ENCODE measurements at places on chromosomes 5 and 9.

DNA sequence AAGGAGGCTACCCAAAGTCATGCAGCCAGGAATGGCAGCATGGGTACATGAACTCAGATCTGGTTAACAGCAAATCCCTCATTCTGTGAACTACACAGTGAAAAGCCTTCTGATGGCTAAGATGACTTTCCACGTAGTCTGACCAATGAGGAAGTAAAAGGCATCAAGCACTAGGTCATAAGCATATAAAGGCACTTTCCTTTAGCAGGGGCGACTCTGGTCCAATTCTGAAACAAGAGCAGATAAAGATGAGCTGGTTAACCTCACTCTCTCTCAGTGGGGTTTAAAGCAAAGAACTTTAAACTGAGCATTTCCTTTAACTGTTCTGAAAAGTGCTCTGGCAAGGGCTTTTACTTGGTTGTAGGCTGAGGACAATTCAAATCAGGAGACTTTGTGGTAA, 21.1 kb downstream of the PSMB7 start:
- DNase-seq = no peak

DNA sequence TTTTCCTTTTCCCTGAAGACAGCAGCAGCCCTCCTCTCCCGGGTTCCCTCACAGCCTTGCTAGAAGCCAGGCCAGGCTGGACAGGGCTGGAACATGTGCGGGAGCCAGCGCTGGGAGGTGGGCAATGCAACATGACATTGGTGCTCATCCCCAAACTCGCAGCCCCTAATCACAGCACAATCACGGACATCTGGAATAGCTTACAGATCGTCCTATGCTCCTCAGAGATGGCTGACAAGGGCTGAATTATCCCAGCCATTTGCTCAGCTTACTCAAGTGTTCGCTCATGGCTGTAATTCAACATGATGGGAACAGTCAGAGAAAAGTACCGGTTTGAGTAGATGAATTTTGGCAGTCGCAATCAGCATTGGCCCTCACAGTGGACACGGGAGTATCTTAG, 49.8 kb downstream of the FSTL4 start:
- no peak for DNase-seq

DNA sequence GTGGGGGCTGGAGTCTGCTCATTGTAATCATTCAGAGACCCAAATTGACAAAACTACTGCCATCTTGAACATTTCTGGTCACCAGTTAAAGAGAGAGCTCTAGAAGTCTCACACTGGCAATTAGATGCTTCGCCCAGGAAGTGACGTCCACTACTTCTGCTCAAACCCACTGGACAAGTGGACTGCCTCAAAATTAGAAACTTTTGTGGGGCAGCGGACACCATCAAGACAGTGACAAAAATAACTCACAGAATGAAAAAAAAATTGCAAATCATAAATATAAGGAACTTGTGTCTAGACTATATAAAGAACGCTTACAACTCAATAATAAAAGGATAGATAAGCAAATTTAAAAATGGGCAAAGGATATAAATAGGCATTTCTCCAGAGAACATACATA, 9.8 kb upstream of the SLC46A2 start:
- no peak for DNase-seq

DNA sequence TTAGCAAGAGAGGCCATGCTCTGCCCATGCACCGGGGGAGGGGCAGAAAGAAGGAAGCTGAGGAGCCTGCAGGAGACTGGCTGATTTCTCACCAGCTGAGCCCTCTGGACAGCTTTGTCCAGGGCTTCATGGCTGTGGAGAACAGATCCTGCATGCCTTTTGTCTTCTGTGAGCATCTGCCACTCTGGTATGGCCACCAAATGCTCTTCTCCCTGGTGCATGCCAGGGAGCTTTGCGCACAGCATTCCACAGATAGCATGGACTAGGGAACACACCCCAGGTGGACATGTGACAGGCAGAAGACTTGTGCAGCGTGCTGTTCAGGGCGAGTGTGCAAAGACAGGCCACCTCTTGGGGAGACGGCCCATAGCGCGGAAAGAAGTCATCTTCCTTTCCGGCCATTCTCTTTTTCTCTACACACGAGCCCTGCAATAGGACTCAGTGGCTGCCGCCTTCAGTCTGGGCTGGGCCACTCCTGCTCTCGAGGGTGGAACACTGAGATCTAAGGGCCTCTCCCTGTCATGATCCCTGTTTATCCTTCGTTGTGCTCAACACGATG, 56.7 kb downstream of the GADD45G start:
- DNase-seq = no peak

GRCh38 chr5:96809921-96810320, 2.2 kb upstream of the ERAP1 start:
- no peak for DNase-seq

DNA sequence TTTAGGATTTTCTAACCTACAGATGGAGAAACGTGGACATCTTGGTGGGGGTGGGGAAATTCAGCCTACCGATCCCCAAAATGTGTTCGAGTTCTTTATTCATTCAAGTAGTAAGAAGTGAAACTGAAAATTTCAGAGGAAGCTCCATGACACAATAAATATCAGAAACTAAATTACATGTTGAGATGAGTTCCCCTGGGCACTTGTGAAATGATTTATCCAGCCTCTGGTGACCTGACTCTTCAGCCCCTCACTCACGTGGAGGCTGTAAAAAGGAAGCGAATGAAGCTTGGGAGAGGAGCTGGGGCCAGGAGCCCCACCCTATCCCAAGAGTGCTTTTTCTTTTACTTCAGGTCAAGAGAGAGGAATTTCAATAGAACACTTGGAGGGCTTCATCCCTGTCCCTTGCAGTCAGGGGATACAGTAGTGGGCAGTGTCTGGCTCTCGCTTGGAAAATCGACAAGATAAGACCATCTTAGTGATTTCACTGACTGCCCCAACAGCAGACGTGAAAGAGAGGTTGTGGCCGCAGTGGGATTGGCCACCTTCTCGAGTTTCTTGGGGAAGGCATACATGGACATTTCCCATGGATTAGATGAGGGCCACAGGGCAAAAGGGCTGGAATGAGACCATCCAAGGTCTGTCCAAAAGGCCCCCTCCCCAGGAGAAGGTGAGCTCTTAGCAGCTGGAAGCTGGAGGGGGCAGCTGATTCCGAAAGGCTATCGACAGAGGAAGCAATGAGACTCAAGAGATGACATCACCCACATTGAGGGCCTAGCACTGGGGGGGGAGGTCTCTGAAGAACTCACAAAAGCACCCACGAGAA, 76.8 kb upstream of the SH3PXD2B start:
- DNase-seq = no peak

DNA sequence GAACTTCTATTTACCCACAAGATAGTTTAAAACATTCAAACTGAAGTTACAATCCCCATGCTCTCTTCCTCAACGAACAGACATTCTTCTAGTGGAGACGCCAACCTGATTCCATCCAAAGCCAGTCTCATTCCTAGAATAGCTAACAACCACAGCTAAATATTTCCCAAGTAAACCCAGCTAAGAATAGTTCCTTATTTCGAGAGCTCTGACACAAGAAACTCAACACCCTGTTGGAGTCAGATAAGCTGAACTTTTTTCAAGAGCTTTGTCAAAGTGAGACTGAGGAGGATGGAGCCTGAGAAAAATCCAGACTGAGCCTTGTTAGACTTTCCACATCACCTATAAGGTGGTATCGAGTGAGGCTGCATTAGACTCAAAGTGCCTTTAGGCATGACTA, 56.7 kb upstream of the RPS23 start:
- no peak for DNase-seq

- no peak for DNase-seq
Measured at GRCh38 chr5:7676455-7676854, 174.5 kb downstream of the CFAP90 start.

DNA sequence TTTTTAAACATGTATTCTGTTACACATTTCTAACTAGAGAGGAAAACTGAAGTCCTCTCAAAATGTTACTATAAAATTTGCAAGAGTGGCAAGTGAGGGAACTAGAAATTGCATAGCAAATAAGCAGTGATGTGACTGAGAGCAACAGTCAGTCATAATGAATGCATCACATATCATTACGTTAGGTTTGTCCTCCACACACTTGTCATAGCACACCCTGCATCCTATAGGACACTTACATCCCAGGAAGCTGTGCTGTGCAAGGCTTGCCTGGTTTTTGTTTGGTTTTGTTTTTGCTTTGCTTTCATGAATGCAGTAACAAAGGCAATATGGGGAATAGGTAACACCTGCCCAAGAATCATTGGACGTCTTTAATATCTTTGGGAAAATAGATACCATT, 10.8 kb downstream of the NFIB start:
- no peak for DNase-seq

DNA sequence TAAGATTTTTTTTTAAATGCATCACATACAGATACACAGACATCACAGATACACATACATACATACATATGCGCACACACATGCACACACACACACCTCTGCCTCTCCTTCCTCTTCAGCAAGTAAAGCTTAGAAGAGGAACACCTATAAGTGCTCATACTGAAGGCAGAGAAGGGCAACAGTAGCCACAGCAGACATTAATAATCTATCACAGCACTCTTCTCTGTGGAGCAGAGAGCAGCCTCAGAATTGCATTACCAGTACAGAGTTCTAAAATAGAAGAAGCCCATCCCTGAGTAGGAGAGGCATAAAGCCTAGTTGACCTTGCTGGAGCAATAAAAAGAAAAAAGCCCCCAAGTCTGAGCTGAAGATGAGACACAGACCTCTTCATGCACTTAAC, 110.6 kb downstream of the MLLT3 start:
- no peak for DNase-seq

DNA sequence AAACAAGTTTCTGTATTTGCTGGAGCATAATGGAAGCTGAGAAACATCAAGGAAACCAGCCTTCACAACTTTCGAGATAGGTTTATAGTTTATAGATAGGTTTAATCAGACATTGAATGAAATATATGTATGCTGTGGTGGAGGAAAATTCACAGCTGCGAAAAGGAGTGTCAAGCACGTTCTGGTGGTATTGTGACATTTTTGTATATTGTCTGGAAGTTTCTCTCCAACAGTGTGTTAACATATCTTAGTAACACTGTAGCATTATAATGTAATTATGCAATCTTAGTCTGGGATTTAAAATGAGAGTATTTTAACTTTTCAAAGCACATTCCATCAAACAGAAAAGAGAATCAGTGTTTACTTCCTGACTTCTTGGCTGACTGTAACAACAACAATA, 50.0 kb downstream of the FCHO2 start:
- no peak for DNase-seq

GRCh38 chr5:145056800-145057199, 778.3 kb downstream of the PRELID2 start:
- DNase-seq = no peak

DNA sequence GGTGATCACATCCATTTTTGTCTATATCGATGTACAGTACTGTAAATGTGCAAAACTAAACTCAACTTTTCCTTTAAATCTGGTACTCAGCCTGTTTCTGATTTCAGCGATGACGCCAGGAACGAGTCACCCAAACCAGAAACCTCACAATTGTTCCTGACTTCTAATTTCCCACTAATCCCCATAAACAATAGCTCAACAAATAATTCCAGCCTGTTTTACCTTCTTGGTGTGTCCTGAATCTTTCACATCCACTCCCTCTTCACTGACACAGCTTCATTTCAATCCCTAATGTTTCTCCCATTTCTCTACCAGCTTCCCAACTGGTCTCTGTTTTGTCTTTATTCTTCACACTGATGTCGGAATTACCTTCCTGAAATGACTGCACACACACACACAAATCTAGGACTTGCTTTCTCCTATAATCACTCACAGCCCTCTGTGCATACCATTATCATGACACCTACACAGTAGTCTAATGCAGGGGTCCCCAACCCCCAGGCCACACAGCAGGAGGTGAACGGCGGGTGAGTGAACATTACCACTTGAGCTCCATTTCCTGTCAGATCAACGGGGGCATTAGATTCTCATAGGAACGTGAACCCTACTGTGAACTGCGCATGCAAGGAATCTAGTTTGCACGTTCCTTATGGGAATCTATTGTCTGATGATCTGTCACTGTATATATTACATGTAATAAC, 97.8 kb upstream of the SLC30A5 start:
- DNase-seq = no peak

Data from effector CD8-positive, alpha-beta T cell (primary cell).